NB4 (cell line): ENCODE measurements at places on chromosomes 5 and 9.

- DNase-seq = peak; percentile 42
Measured at GRCh38 chr9:72292256-72292682, 72.7 kb downstream of the ZFAND5 start.

- no peak for DNase-seq
Measured at GRCh38 chr9:103991001-103991400, 103.1 kb upstream of the SMC2 start.

DNA sequence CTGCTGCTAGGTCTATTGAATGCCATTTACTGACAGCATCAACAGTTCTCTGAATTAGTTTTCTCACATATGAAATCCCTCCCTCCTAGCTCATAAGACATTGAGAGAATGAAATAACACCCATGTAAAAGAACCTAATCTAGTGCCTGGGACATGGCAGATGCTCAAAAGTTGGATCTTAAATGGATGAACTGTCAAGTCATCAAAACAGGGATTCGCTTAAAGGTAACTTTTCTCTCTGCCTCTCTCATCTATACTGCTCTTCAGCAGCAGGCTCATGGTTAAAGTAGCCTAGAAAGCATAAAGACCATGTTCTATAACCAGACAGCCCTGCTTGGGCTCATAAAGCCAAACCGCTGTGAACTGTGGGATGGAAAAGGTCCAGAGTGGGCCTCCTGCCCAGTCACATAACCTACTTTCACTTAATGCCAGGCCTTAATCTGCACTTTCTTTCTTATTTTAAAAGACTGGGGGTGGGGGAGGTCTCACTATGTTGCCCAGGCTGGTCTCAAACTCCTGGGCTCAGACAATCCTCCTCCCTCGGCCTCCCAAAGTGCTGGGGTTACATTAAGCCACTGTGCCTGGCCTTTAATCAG lies 3.7 kb downstream of the TMEM245 start:
- no peak for DNase-seq

- peak; percentile 25 for DNase-seq
Measured at GRCh38 chr9:30280229-30280900, 2104.1 kb upstream of the ACO1 start.

DNA sequence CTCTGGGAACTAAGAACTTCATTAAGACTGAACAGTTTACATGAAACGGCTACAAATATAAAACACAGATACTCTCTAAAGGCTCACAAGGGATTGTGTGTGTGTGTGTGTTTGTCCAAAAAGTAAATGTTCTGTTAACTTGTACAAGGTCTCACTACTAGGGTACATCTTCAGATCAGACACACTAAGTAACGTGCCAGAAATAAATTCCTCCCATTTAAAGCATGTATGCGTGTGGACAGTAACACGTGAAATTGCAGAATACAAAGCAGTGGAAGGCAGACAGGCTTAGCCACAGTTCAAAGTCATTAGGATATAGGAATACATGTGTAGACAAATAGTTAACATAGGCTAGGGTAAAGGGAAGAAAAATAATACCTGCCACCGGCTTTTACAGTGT lies 1.8 kb downstream of the BNC2 start:
- no peak for DNase-seq

GRCh38 chr5:1661311-1661710 lies 137.6 kb upstream of the LPCAT1 start:
- no peak for DNase-seq

DNA sequence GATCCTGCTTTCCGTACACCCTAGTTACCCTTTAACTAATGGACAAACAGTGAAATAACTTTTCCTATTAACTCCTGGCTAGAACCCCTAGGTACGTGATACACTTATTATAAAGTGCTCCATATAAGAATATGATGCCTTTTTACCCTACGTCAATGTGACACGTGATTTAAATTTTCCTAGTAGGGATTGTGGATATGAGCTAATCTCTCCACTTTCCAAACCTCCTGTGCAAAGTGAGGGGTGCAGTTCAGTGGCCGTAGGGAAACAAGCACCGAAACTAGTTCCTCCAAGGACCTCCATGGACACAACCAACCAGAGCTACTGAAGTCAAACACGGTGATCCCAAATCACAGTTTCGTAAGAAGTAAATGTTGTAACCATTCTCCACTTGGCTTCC lies 19.3 kb downstream of the NFIB start:
- no peak for DNase-seq

DNA sequence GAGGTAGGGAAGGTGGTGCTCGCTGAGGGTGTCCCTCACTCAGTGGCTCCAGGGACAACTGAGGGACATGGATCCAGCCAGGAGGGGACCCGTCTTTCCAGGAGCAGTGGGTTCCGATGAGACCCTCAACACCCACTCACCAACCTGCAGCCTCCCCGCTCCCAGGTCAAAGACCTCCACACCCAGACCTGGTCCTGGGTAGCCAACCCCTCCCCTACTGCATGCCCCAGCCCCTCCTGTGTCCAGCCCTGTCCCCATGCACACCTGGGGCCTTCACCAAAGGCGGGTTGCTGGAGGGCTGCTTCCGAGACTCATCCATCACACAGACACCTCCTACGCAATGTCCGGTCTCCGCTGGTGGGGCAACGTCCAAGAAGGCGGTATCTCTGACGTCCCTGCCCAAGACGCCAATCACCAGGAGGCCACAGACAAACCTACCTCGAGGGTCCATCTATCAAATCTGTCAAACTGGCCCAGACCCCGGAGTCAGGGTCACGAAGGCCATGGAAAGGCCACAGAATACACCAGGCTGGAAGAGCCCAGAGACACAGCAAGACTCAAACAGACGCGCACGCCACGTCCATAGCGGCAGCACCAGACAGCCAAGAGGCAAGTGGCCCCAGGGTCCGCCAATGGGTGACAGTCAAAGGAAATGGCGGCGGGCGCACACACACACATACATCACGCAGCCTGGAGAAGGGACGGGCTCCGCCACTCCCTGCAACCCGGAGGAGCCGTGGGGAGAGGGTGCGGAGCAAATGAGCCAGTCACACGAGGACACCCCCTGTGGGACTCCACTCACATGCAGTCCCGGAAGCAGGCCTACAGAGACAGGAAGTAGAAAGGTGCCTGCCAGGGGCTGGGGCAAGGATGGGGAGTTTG lies 10.8 kb downstream of the NACC2 start:
- DNase-seq = no peak

DNA sequence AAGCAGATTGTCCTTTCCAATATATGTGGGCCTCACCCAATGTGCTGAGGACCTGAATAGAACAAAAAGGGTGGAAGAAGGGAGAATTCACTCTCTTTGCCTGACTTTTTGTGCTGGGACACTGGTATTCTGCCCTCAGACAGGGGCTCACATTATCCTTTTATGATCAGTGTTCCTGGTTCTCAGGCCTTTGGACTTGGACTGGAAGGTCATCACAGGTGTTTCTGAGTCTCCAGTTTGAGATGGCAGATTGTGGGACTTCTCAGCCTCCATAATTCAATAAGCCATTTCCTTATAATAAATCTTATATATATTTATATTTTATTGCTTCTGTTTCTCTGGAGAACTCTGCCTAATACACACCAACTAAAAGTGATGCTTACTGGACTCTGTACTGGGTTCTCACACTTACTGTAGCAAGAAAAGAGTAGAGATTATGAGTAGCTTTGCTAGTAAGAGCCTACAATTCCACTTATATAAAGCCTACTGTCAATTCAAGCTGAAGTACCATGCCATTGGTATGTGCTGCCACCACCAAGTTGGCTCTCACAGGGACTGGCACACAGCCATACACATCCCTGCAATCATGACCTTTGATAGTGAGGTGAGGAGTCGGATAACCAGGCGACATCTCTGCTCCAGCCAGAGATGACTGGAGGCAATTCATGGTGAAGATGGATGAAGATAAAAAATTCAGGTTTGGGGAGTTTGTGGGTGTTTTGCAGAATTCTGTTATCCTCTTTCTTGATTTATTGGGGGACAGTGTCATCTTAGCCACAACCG lies 130.7 kb upstream of the NR3C1 start:
- no peak for DNase-seq

- DNase-seq = no peak
Measured at GRCh38 chr5:178298283-178298807, 65.7 kb upstream of the PHYKPL start.

DNA sequence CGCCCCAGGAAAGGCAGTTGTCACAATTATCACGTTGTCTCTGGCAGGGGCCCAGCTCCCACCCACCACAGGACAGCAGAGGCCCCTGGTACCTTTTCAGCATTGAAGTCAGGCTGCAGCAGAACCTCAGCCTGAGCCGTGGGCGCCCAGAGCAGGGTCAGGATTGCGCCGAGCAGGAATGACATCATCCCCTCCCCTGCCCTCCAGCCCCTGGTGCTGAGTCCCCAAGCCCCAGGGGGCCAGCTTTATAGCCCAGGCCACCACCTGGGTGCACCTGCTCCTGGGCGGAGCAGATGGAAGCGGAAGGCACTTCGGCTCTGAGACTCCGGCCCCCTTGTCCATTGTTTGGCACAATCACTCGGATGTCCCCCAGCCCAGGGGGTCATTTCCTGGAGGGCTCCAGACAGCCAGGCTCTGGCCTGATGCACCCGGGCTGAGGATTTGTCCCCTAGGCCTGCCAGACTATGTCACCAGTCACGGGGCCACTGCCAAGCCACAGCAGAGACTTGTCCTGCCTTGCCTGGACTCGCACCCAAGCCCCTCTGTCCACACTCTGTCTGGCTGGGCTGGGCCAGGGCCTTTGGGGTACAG lies at the start of gene LCN15:
Gene LCN15, minus strand, starts transcription at position 218 of the 591 bp plus-strand sequence. Its CDS starts 30 bp downstream, at position 188.
- no peak for DNase-seq
